ENCODE measurements at places on chromosomes 1 and 21.

DNA sequence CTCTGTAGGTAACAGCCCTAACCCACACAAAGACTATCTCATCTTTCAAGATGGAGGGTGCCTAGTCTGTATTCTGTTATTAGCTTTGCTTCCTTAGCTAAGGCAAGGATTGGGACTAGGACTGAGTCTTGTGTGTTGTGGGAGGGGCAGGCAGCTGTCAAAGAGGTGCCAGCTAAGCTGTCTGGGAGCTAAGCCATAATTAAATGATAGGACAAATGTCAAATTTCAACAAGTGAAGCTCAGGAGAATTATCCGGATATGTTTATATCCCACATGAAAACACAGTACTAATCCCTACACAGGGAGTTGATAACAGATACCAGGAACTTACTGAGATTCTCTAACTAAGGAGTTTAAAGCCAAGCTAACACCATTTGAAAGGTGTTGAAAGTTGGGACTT is 70.5 kb upstream of the NGF start:
- DNase-seq, result no peak

GRCh38 chr1:6960291-6960811 is 175.1 kb downstream of the CAMTA1 start:
- no peak for DNase-seq

DNA sequence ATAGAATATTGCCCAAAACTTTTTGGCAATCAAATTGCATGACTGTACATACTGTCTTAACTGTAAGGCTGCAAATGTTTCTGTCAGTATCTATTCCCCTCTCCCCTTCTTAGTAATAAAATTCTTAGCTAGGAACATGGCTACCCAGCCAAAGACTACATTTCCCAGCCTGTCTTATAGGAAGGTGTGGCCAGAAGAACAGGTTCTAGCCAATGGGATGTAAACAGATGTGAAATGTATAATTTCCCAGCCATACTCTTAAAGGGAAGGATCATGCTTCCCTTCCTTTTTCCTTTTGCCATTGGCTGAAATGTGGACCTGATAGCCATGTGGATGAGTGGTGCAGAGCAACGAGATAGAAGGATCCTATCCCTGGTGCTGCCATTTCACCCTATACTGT is 7.0 kb upstream of the HIVEP3 start:
- no peak for DNase-seq

DNA sequence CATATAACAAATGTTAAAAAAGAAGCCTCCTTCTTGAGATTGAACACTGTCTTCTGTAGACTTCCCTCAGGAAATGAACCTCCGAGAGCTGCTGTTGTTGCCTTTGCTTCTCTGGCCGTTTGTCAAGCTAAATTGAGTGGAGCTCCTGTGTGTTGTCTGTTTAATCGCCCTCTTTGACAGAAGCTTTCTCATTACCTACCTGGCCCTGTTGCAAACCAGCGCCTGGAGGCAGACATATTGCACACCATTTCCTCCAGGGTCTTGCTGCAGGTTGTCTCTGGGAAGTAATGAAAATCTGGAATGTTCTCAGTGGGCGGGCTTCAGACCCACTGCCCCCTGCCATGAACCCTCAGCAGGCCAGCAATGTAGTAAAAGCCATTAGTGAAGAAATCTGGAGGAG is 83.3 kb downstream of the GABPA start:
- DNase-seq, result no peak

DNA sequence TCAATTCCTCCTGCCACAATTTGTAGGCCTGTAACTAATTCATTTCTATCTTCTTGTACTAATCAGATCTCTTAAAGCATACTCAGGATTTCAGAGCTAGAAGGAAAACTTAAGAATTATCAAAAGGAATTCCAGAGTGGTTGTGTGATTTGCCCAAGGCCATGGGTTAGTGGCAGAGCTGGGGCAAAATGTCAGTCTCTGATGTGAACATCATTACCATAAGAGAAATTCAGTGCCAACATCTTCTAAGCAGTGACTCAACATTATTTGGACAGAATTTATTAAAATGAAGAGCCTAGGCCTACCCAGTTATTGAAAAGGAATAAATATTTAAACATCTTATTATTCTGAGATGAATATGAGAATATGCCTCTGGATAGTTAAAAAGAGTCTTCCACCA is 14.5 kb downstream of the ST6GALNAC5 start:
- DNase-seq, result no peak
